ENCODE measurements at places on chromosomes 13 and 19.

GRCh38 chr13:111252446-111253364, 67.7 kb upstream of the TEX29 start:
- no peak for DNase-seq

DNA sequence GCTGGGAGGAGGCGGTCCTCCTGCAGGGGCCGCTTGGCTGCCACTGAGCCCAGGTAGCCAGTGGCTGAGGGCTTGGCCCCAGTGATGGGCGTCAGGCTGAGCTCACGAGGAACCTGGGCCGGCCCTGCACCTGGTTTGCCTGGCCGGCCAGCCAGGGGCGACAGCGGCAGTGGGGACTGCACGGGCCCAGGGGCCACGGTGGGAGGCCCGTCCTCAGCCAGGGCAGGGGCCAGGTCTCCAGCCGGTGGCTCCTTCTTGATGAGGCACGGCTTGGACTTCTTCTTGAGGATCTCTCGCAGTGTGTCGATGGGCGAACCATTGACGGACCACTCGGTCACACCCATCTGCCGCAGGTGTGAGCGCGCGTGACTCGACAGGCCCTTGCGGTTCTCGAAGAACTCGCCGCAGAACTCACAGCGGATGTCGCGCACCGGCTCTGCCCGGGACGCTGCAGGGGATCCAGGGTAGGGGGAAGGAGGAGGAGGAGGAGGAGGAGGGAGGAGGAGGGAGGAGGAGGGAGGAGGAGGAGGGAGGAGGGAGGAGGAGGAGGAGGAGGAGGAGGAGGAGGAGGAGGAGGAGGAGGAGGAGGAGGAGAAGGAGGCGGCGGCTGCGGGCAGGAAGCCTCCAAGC, 6.6 kb upstream of the AKAP8L start:
- no peak for DNase-seq

DNA sequence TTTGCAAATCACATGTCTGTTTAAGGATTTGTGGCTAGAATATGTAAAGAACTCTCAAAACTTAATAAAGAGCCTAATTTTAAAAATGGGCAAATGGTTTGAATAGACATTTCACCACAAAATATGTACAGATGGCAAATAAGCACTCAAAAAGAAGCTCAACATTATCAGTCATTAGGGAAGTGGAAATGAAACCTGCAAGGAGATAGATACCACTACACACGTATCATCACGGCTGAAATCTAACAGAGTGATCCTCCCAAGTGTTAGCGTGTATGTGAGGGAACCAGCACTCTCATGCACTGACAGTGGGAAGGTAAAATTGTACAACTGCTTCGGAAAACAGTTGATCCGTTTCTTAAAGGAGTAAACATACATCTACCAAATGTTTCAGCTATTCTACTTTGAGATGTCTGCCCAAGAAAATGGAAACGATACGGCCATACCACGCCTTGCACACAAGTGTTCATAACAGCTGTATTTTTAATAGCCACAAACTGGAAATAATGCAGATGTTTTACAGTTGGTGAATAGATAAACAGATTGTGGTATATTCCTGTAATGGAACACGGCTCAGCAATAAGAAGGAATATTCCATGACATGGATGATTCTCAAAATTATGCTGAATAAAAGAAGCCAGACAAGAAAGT, 14.5 kb downstream of the ARHGEF7 start:
- no peak for DNase-seq

DNA sequence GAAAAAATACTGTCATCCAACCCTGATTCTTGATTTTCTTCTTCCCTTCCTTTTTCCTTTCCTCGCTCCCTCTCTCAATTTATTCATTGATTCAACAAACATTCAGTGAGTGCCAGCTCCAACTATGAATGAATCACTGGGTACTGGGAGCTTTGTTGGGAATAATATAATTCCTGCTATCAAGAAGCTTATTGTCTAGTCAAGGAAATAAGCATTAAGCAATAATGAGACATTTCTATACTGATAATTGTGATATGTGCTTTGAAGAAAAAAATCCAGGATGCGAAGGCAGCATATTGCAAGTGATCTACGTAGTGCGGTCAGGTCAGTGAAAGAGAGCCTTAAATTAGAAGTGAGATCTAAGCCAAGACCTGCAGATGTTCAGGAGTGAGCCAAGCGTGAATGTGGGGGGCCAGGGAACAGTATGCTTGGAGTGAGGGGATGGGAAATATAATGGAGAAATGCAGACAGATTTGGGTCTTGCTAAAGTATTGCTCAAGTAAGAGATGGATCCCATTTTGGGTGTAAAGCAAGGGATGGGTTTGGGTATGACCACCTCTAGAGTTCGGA, 253.5 kb downstream of the LHFPL6 start:
- no peak for DNase-seq

GRCh38 chr13:41199526-41199925, 5.2 kb upstream of the KBTBD7 start:
- DNase-seq = no peak

DNA sequence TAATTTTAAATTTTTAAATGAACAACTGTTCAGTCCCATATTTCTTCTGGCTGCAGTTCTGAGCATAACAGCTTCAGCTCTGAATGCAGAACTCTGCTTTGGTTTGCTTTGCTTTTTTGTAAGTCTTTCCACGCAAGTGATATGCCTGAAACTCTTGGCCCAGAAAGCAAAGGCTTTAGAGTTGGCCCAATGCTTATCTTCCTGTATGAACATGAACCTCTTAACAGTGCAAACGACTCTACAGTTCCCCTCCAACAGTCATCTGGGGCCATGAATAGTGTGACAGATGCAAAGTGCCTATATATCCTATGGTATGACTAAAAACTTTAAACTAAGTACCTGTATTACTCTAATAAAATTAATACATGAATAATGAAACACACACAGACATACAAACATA, 14.7 kb downstream of the ZNF112 start:
- DNase-seq = no peak

GRCh38 chr19:16285769-16286498, 38.7 kb upstream of the KLF2 start:
- DNase-seq = no peak

GRCh38 chr13:33554919-33555791, 262.8 kb upstream of the RFC3 start:
- DNase-seq = no peak

DNA sequence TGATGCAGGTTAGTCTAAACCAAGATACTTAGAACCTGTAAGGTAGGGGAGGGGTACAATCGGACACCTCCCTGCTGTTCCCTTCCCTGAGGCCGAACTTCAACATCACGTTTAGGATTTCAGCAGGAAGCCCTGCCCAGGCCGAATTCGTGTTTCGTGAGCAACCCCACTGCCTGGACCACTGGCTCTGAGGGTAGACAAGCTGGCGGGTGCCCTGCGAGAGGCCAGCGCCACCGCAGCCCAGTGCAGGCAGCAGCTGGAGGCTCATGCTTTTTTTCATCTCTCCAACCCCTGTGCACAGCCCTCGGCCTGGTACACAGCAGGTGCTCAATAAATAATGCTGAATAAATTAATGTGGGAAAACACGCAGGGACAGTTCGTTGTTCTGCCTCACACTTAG, 7.7 kb downstream of the HOMER3 start:
- no peak for DNase-seq

- no peak for DNase-seq
Measured at GRCh38 chr19:39506944-39507714, 7.8 kb upstream of the SELENOV start.

- DNase-seq = no peak
Measured at GRCh38 chr19:51399231-51399630, 8.8 kb upstream of the C19orf84 start.

GRCh38 chr19:15869109-15869555, 28.7 kb downstream of the CYP4F2 start:
- no peak for DNase-seq

DNA sequence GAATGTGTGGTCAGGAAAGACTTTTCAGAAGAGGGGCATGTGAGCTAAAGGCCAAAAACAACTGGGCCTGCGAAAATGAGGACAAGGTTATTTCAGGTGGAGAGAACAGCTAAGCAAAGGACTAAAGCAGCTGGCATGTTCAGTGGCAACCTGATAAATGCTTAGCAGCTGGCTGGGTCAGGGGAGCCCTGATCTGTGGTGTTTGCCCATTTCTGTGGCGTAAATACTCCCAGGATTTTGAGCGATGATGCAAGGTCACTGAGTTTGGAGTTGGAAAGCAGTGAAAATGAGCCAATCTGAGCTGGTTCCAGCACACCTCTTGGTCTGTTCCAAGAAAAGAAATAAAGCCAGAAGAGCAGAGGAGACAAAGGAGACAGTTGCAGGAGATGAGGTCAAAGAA, 704.3 kb downstream of the UQCRFS1 start:
- DNase-seq = no peak

DNA sequence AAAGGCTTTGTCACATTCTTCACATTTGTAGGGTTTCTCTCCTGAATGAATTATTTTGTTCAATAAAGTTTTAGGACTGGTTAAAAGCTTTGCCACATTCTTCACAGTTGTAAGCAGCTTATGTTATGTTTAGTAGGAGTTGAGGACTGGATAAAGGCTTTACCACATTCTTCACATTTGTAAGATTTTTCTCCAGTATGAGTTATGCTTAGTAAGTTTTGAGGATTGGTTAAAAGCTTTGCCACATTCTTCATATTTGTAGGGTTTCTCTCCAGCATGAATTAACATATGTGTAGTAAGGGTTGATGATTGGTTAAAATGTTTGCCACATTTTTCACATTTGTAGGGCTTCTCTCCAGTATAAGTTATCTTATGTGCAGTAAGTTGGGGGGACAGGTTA, 79.9 kb downstream of the ZNF431 start:
- DNase-seq = no peak

DNA sequence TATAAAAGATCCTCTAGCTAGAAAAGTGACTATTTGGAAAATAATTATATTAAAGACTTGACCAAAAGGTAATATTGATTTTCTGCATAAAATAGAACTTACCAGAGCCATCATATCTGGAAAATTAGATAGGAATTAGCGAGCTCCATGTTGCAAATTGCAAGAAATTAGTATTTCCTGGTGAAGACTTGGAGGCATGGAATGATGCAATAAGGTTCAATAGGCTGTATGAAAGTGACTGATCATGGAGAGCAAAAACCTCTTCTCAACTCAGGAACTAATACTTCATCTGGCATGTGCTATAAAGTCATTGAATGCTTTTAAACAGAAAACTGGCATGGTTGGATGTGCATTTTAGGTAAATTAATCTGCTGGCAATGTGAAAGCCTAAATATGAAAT, 66.3 kb upstream of the UFM1 start:
- DNase-seq = no peak

DNA sequence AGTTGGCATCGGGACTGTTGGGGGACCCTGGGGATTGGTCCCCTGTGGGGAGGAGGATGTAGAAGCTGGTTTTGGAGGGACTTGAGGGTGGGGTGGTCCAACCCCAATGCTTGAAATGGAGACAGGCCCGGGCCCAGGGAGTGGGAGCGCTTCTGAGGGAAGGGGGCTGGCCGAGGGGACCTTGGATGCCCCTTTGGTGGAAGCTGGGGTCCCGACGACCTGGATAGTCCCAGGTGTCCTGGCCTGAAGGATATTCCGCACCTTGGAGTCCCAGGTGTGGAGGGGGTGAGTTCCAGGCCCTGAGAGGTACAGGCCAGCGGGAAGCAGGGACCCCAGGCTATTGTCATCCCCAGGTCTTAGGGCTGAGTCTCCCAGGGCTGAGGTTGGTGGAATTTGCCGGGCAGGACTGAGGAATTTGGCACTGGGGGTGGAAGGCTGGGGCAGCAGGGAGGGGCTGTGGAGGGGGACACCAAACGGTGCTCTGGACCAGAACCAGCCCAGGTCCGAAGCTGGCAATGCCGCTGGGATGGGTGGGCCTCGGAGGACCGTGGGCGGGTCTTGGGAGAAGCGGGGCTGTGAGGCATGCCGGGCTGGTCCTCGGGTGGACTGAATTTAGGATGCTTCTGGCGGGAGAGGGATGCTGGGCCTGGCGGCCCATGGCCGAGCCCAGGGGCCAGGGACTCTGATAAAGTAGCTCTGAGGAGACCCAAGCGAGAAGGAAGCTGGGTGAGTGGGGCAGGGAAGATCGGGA, 1.8 kb downstream of the HDGFL2 start:
- no peak for DNase-seq

DNA sequence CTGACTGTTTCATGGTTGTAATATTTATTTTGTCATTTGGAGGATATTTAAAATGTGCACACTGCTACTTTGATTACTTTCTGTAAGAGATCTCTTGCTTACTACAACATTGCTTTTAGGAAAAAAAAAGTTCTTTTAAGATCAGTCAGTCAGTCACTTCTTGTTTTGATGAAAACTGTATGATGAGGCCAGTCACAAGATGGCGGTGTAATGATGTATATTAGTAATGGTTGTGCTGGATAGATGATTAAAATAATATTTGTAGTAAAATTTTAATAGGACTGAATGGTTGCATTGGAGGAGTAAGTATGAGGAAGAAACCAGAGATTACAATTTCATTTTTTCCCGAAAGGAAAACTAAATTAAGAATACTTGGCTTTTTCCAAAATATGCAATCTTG, 2411.1 kb downstream of the PCDH9 start:
- no peak for DNase-seq
